ENCODE measurements at places on chromosomes 7 and 10.
A peak's percentile ranks its signal among the peaks of the same experiment; 100 is the strongest.

GRCh38 chr10:109126016-109126415, 797.3 kb downstream of the XPNPEP1 start:
- DNase-seq = no peak

- DNase-seq = no peak
Observed at GRCh38 chr10:46288601-46289206, 1.9 kb downstream of the ANTXRL start.

DNA sequence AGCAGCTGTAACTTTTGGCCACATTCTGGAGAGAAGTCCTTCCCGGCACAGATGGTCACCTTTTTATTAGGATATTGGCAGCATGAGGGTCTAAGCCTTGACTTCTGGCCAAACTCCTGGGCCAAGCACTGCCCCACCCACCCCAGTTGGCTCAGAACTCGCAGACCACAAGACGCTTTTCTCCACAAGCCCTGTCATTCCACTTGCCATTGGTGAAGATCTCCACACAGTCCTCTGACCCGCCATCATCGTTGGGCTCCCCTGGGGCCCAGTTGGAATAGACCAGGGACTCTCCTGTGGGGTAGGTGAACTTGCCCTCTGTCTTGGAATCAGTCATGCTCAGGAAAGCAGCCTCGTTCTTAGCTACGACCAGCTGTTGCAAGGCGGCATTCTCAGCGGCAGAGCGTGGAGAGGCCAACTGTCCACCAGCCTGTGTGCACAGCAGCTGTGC, 11.2 kb downstream of the SFTPD start:
- DNase-seq = no peak

- DNase-seq = no peak
Observed at GRCh38 chr7:81197266-81197665, 278.4 kb upstream of the SEMA3C start.

- DNase-seq = no peak
Observed at GRCh38 chr10:92290076-92290836, 622 bp downstream of the CPEB3 start.

DNA sequence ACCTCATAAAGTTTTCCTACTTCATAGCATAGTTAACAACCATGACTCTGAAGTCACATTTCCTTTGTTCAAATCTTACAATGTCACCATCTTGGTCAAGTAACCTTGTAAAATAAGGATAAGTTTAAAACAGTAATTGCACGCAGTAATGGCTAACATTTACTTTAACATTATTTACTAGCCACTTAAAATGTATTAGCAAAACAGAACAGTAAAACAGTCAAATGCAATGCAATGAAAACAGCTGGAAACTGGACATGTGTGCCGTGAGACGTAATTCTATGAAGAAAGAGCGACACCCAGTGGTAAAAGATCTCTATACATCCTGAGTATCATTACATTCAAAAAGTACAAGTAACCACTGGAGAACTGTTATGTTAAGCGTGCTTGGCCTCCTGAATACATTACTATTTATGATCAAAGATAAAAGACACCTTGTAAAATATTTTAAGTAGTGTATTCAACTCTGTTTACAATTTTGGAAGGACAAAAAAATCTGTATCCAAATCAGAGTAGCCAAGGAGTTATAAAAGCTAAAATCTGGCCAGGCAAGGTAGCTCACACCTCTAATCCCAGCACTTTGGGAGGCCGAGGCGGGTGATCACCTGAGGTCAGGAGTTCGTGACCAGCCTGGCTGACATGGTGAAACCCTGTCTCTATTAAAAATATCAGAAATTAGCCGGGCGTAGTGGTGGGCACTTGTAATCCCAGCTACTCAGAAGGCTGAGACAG, 27.2 kb downstream of the ATE1 start:
- DNase-seq = peak; percentile 32

- no peak for DNase-seq
Observed at GRCh38 chr7:14748461-14748860, 154.1 kb downstream of the DGKB start.

GRCh38 chr10:18988338-18988737, 60.3 kb upstream of the MALRD1 start:
- DNase-seq = no peak

DNA sequence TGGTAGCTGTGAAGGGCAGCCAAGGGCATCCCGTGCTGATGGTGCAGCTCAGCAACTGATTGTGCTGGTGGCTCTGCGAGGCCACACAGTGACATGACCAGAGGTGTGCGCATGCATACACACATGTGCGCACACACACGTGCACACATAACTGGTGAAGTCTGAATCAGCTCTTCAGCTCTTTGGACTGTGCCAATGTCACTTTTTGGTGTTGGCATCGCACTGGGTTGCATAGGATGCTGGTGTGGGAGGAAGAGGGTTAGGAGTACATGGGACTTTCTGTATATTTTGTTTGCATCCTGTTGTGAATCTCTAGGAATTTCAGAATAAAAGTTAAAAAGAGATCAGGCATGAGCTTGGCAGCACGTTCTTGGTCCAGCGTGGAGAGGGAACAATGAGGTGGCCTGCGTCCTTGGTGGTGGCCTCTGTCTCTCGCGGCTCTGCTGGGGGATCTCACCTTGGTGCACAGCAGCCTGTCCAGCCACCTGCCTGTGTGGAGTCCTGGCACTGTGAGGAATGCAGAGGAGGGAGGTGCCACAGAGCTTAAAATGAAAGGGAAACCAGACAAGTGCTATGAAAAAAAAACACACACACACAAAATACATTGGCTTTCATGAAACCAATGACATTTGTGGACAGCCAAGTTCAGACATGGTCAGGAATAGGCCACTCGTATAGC, 124.0 kb downstream of the TRRAP start:
- DNase-seq = no peak

DNA sequence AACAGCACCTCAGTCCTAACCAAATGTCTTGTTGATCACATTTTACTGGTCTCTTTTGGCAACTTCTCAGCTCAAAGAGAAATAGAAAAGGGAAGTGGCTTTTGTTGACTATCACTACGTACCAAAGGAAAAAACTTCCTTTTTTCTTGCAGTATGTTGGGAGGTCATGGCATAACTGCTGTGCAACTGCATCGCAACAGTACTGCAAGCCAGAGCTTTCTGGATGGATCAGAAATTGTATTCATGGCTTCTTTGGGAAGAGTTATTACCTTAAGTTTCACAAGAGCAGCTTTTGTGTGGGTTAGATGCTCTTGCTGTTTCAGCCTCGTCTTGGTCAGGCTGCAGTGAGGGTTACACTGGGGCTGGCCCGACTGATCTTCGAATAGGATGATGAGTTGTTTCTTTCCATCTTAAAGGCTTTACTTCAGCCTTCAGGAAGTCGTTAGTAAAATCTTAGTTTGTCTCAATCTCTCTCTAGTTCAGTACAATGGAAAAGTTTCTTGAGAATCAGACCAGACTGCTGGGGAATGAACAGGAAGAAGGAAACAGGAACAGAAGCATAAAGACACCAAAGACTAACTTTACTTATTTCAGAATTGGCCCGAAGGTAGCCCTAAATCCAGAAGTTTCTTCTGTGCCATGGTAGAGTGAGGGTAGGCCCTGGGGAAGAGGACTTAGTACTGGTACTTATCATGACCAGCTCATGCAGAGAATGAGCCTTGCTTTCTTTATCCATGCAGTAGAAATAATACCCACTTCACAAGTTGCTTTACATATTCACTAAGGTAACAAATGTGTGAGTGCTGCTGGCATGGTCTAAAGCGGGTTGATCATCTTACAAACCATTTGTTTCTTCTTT, 153.6 kb downstream of the CELF2 start:
- no peak for DNase-seq

DNA sequence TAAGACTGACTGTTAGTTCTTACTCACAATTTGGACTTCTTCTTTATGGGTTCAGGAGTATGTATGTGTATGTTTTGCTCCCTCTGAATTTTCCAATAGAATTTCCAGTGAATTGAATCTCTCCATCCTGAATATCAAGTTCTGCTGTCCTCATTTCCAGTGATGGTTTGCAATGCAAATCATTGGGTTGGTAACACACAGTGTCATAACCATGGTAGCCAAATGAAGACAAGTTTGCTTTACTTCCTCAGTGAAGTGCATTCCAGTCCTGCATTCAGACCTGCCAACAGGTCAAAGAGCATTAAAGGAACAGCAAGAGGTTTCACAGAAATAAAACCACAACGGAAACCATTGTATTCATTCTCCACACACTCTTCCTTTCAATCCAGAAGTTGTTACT, 15.2 kb downstream of the ITPRID1 start:
- no peak for DNase-seq

DNA sequence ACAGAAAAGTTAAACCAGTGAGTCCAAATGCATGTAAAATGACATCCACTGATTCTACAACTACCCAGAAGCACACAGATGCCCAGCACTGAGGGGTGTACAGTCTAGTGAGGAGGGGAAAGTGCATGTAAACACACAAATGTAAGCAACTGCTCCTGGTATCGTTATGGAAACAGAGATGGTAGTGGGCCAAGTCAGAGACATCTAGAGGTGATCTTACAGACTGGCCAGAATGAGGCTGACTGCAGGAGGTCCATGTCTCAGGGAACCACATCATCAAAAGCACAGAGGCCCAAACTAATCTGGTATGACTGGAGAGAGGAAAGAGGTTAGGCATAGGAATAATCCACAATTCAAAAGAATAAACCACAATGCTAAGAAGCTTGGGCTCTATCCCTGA, 176.5 kb downstream of the SRPK2 start:
- DNase-seq = no peak

DNA sequence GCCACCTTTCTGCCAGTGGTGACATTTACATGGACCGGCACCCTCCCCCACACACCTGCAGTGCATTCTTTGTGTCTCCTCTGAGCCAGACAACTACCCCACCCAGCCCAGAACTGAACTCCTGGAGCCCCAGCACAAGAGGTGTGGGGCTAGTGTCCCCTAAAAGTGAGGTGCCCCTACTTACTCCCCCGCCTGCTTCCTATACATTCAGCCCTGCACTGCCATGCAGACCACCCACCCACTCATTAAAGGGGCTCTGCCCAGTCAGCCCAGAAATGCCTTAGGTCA, 1.9 kb downstream of the SAP25 start:
- DNase-seq = no peak

DNA sequence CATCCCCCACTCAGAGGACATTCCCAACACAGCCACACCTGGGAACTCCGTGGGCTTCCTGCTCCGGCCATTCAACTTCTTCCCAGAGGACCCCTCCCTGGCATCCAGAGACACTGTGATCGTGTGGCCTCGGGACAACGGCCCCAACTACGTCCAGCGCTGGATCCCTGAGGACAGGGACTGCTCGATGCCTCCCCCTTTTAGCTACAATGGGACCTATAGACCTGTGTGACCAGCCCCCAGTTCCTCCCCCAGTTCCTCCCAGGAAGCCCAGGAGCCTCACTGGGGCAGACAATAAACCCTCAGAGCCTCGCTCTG, 8.6 kb downstream of the AOC1 start:
- no peak for DNase-seq

DNA sequence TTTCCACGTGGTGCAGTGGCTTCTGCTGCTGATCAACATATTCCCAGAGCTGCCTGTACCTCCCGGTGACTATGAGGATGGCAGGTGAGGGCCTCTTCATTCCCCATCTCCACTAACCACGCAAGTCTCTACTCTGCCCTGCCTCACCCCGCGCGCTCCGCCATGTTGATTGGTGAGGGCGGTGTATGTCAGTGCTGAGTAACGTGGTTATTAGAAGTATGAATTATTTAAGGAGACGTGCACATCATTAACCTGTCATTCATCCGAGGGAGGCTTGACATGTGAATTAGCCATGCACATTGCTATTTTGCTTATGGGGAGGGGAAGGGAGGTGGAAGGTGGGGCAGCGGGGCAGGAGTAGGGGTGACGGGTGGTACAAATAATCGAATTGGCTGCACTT, 138.6 kb downstream of the SORCS3 start:
- no peak for DNase-seq

DNA sequence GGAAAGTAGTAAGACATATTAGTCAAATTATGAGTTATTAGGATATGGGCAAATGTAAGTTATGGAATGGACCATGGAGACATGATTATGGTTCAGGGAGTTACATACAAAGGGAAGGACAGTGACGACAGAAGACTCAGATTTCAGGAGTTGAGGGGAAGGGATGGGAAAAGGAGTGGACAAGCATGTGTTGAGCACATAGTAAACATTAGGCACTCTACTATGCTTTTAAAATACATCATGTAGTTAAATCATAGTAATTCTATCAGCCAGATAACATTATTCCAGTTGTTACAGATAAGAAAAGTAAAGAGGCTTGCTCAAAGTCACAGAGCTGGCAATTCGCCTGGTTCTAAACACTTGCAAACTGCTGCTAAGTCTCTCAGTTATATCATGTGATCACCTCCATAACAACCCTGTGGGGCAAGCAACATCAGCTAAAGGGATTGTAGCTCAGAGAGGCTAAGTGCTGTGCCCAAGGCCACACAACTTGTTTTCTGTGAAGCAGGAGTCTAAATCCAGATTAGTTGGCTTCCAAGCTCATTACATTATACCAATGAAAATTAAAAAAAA, 115.2 kb upstream of the MDFIC start:
- no peak for DNase-seq

GRCh38 chr7:111393011-111393754, 169.1 kb downstream of the IMMP2L start:
- DNase-seq = no peak

DNA sequence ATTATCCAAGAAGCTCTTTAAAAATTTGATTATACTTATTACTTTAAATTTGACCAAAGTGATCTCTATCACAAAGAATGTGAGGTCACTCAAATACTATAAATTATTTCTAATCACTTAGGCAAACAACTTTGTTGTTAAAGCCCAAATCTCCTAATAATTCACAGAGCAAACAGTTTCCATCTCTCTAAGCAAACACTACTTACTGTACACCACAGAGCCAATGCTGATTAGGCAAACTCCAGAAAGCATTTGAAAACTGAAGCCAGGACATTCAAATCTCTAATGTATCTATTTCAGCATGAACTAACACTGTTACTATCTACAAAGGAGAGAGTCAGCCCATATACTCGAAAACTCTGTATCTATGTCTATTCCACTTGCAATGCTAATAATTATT, 107.1 kb downstream of the RNF32 start:
- no peak for DNase-seq

DNA sequence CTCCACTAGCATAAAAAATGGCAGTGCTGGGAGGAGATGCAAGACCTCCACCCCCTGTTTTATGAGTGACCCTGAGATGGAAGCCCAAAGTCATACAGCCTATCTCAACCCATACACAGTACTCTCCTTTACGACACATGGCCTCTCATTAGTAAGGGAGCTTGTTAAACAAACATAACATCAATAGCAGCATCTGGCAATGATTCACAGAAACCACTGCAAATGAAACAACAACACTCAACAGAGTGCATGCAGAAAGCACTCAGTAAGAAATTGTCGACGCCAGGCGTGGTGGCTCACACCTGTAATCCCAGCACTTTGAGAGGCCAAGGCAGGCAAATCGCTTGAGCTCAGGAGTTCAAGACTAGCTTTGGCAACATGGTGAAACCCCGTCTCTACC, 27.5 kb upstream of the FIGNL1 start:
- no peak for DNase-seq

DNA sequence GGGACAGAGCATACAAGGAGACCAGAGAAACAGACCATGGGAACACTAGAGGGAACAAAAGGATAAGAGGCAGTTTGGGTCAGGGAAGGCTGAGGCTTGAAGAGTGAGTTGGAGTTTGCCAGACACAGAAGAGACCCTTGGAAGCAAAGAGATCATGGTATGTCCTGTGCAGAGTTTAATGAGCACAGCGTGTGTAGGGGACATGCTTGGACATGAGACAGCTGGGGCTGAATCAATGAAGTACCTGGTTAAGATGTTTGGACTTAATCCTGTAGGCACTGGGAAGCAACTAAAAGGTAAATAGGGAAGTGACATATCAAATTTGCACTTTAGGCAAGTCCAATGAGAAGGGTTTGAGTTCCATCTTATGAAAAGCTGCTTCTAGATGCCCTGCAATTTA, 79.6 kb downstream of the KIAA1217 start:
- DNase-seq = no peak

Data from BE2C (cell line).